ENCODE measurements at places on chromosomes 2 and 18.

DNA sequence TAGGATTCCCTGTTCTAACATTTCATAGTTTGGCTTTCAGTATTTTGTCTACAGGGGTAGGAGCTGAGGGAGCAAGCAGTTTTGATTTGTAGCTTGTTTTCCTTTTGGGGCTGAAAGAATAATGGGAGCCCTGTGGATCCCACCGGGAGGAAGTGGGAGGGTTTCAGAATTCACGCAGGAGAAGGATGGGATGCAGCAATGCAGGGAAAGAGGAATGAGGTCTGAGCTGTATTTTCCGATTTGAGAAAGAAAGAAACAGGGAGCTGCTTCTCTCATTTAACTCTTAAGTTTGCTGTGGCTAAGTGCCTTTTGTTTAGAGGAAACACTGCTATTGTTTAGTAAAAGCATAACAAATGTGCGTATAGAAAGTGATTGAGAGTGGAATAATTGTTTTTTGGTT, 141.0 kb downstream of the ADCYAP1 start:
- DNase-seq: peak; percentile 5
- H3K4me1 ChIP-seq: no peaks in the 10 kb centered on the region
- H3K4me3 ChIP-seq: no peak overlapping the region
- no peaks in the 10 kb centered on the region for H3K27me3 ChIP-seq
- H3K36me3 ChIP-seq: no peaks in the 10 kb centered on the region
- H3K27ac ChIP-seq: no peak overlapping the region

GRCh38 chr2:237341872-237342271, 72.1 kb downstream of the COL6A3 start:
- H3K27me3 ChIP-seq: no peaks in the 10 kb centered on the region
- no peaks in the 10 kb centered on the region for H3K4me1 ChIP-seq
- H3K4me3 ChIP-seq: no peak overlapping the region

- no peaks in the 10 kb centered on the region for H3K27me3 ChIP-seq
- H3K36me3 ChIP-seq: no peaks in the 10 kb centered on the region
- no peak for DNase-seq
- H3K27ac ChIP-seq: no peak overlapping the region
Observed at GRCh38 chr2:182006595-182007341, 21.1 kb downstream of the PPP1R1C start.

GRCh38 chr18:65352186-65352585, 398.6 kb upstream of the CDH7 start:
- peak; percentile 2 for DNase-seq
- H3K4me1 ChIP-seq: no peaks in the 10 kb centered on the region
- H3K36me3 ChIP-seq: no peaks in the 10 kb centered on the region
- no peaks in the 10 kb centered on the region for H3K27me3 ChIP-seq
- no peak overlapping the region for H3K27ac ChIP-seq
- H3K4me3 ChIP-seq: no peak overlapping the region

- no peaks in the 10 kb centered on the region for H3K4me1 ChIP-seq
- H3K27me3 ChIP-seq: no peaks in the 10 kb centered on the region
- H3K27ac ChIP-seq: no peak overlapping the region
- DNase-seq: no peak
- no peak overlapping the region for H3K4me3 ChIP-seq
Observed at GRCh38 chr18:27400001-27400400, 214.9 kb upstream of the CHST9 start.

DNA sequence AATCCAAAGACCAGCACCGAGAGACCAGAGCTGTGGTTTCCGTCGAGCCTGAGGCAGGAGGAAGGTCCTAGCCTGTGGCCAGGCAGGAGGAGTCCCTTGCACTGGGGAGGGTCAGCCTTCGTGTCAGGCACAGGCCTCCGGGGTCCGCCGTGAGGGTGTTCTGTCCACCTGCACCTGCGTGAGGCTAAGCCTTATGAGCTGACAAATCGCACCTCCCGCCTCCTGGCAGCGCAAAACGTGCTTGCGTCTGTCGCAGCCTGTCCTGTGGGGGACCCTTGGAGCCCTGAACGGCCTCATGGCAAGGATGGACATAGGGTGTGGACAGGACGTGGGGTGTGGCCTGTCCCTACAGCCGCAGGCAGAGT, 73.3 kb downstream of the KCNG2 start:
- H3K27ac ChIP-seq: no peak overlapping the region
- peaks cover 8% of the 10 kb centered on the region for H3K27me3 ChIP-seq
- H3K36me3 ChIP-seq: no peaks in the 10 kb centered on the region
- no peak overlapping the region for H3K4me3 ChIP-seq
- no peaks in the 10 kb centered on the region for H3K4me1 ChIP-seq

- H3K4me1 ChIP-seq: peaks cover 9% of the 10 kb centered on the region
- no peaks in the 10 kb centered on the region for H3K36me3 ChIP-seq
- no peak overlapping the region for H3K27ac ChIP-seq
- H3K27me3 ChIP-seq: no peaks in the 10 kb centered on the region
Observed at GRCh38 chr18:59877361-59877760, 22.4 kb upstream of the PMAIP1 start.

- H3K27me3 ChIP-seq: no peaks in the 10 kb centered on the region
- no peaks in the 10 kb centered on the region for H3K36me3 ChIP-seq
- H3K27ac ChIP-seq: no peak overlapping the region
- H3K4me3 ChIP-seq: no peak overlapping the region
- DNase-seq: no peak
Observed at GRCh38 chr2:170685591-170685990, 29.5 kb upstream of the SP5 start.

- DNase-seq: no peak
- no peak overlapping the region for H3K27ac ChIP-seq
- H3K4me3 ChIP-seq: no peak overlapping the region
- H3K36me3 ChIP-seq: no peaks in the 10 kb centered on the region
- no peaks in the 10 kb centered on the region for H3K27me3 ChIP-seq
Observed at GRCh38 chr18:50632895-50633515, 73.1 kb downstream of the MAPK4 start.

- peaks cover 23% of the 10 kb centered on the region for H3K4me1 ChIP-seq
- no peaks in the 10 kb centered on the region for H3K36me3 ChIP-seq
- H3K27ac ChIP-seq: peak overlapping the region; percentile 63
- DNase-seq: peak; percentile 34
Observed at GRCh38 chr2:216341121-216341520, 31.2 kb downstream of the MARCHF4 start.

- DNase-seq: no peak
- no peaks in the 10 kb centered on the region for H3K4me1 ChIP-seq
- H3K36me3 ChIP-seq: no peaks in the 10 kb centered on the region
- H3K4me3 ChIP-seq: no peak overlapping the region
Observed at GRCh38 chr2:12071318-12071717, 324.9 kb downstream of the LPIN1 start.

DNA sequence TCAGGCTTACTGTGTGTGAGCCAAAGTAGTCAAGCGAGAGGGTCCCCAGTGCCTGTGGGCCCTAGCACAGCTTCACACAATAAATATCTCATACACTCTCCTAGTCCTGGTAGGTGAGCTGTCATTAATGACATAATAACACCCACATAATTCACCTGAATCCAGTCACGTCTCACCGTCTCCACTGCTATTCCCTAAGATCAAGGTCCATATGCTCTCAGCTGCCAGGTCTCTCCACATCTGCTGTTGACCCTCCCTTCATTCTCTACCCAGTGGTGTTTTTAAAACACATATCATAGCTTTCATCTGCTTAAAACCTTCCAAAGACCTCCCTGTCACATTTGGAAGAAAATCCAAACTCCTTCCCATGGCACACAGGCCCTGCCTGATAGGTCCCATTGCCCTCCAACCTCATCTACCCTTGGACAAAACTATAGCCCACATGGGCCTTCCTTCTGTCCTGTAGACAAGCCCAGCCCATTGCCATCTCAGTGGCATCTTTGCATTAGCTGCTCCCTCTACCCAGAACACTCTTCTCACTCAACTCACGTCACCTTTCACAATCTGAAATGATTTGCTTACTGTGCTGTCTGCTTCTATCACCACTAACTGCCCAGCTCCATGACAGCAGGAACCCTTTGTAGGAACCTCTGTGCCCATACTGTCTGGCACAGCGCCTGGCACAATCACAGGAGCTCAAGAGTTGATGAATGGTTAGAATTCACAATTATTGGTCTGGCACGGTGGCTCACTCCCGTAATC, 7.5 kb downstream of the KCNG3 start:
- H3K27ac ChIP-seq: no peak overlapping the region
- no peak for DNase-seq
- H3K36me3 ChIP-seq: no peaks in the 10 kb centered on the region
- no peak overlapping the region for H3K4me3 ChIP-seq

DNA sequence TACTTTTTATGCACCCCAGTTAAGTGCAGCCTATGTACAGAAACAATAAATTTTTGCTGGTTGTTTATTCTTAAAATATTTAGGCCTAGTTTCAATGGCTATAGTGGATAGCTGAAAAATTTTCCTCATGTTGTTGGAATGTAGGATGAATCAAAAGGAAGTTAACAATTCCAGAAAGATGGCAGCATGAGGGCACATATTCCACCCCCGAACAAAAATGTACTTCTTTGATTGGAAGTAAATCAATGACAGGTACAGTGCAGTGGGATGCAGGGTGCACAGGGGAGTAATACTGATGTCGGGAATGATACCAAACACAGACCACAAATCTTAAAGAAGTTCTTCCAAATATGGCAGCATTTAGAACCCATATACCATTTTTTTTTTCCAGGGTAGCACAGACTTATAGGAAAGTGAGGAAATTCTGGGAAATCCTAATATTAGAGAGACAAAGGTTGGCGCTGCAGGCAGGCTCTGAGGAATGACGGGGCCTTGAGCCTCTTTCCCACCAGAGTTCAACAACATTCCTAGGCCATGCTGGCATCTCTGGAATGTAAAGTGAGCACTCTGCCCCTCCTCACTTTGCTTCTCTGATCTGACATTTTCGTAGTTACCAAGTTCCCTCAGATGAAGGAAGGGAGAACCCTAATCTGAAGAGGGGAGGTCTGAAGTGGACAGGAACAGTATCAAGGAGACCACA, 36.6 kb upstream of the IKZF2 start:
- peak; percentile 31 for DNase-seq
- no peaks in the 10 kb centered on the region for H3K36me3 ChIP-seq
- peaks cover 14% of the 10 kb centered on the region for H3K4me1 ChIP-seq
- peak overlapping the region; percentile 27 for H3K27ac ChIP-seq
- H3K27me3 ChIP-seq: no peaks in the 10 kb centered on the region

DNA sequence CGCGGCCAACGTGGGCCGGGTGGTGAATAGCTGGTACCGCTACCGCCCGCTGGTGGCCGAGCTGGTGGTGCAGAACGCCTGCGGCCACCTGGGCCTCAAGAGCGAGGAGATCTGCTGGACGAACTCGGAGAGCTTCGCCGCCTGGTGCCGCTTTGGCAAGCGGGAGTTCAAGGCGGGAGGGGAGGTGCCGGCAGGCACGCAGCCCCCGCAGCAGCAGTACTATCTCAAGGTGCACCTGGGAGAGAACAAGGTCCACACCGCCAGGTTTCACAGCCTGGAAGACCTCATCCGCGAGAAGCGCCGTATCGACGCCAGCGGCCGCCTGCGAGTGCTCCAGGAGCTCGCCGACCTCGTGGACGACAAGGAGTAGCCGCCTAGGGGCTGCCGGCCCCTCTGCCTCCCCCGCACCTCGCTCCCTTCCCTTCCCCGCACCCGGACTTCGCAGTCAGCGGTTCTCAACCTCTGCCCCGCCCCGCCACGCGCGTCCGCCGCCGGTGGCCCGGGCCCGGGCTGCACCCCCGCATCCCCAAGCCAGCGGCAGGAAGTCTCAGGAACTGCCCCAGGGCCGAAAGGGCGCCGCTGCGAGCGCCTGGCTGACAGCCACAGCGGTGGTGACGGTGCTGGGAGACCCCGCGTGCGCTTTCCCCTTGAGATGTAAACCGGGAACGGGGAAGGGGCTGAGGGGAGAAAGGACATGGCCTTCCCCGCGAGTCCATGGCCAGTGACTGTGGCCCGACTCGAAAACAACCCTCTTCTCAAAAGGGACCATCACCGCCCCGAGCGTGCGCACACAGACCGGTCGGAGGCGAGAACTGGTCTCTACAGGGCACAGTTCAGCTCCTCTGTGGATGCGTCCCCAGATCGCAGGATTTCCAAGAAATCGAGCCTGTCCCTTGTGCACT, 2.2 kb downstream of the LRATD1 start:
- no peaks in the 10 kb centered on the region for H3K36me3 ChIP-seq
- DNase-seq: peak; percentile 70
- no peak overlapping the region for H3K27ac ChIP-seq
- H3K4me3 ChIP-seq: peak overlapping the region; percentile 57
- peaks cover 20% of the 10 kb centered on the region for H3K27me3 ChIP-seq

GRCh38 chr2:777546-777945, 100.3 kb upstream of the TMEM18 start:
- no peak for DNase-seq
- no peaks in the 10 kb centered on the region for H3K4me1 ChIP-seq
- H3K36me3 ChIP-seq: no peaks in the 10 kb centered on the region
- H3K27me3 ChIP-seq: no peaks in the 10 kb centered on the region

GRCh38 chr2:96404446-96405373, 69.1 kb downstream of the NCAPH start:
- no peaks in the 10 kb centered on the region for H3K4me1 ChIP-seq
- H3K27ac ChIP-seq: no peak overlapping the region
- H3K27me3 ChIP-seq: peaks cover 11% of the 10 kb centered on the region
- no peak for DNase-seq

GRCh38 chr2:116747103-116747502, 1067.4 kb upstream of the DDX18 start:
- no peaks in the 10 kb centered on the region for H3K27me3 ChIP-seq
- no peaks in the 10 kb centered on the region for H3K36me3 ChIP-seq
- DNase-seq: no peak
- no peak overlapping the region for H3K4me3 ChIP-seq
- no peaks in the 10 kb centered on the region for H3K4me1 ChIP-seq

- H3K27me3 ChIP-seq: no peaks in the 10 kb centered on the region
- no peaks in the 10 kb centered on the region for H3K4me1 ChIP-seq
- DNase-seq: no peak
- no peak overlapping the region for H3K4me3 ChIP-seq
Observed at GRCh38 chr18:40501026-40501425, 1454.0 kb upstream of the PIK3C3 start.

DNA sequence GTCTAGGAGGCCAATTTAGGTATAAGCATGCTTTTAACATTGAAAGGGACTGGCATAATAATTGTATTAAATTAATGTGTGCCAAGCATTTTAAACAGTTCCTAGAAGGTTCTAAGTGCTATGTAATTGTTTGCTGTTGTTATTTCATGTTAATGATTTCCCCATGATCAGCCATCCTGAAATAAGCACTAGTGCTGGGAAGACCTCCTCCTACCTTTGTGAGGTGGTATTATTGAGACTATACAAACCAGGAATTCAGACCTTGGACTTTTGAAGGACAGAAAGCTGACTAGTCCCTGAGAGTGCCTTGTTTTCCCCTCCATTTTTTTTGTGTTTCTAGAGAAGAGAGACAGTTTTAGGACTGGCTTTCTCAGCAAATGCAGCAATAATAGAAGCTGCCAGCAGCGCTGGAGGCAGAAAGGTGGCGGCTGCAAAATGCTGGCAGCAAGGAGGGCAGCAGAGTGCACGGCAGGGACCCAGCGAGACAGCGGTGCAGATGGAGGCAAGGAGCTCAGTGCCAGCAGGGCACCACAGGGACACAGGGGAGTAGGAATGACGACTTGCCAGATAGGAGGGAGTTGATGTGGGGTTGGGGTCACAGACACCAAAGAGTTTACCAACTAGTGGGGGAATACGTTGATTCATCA, 25.3 kb downstream of the NABP1 start:
- H3K4me3 ChIP-seq: no peak overlapping the region
- H3K27ac ChIP-seq: no peak overlapping the region
- no peaks in the 10 kb centered on the region for H3K4me1 ChIP-seq
- no peaks in the 10 kb centered on the region for H3K36me3 ChIP-seq
- DNase-seq: no peak
- H3K27me3 ChIP-seq: no peaks in the 10 kb centered on the region

GRCh38 chr2:77818186-77818585, 296.0 kb upstream of the LRRTM4 start:
- no peaks in the 10 kb centered on the region for H3K4me1 ChIP-seq
- no peak overlapping the region for H3K27ac ChIP-seq
- no peak for DNase-seq
- H3K4me3 ChIP-seq: no peak overlapping the region
- no peaks in the 10 kb centered on the region for H3K27me3 ChIP-seq
- H3K36me3 ChIP-seq: no peaks in the 10 kb centered on the region
